ENCODE measurements at places on chromosomes 6 and 20.

- DNase-seq, result no peak
These were observed 85.3 kb upstream of the SIRPA start for GRCh38 chr20:1809611-1810510.

DNA sequence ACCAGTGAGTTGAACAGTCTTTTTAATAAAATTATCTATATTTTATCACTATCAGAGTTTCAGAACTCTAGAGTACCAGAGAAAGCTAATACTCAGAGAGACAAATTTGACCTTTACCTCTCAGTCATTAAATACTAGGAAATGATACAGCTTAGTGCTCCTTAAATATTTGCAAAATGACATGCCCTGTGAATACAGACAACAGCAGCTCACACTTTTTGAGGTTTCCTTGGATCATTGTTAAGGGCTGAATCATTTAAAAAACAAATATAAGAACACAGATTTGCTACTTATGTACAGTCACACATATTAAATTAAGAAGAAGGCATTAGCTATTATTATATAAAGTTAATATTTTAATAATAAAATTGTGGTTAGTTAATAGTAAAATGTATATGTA, 1158.7 kb upstream of the EYS start:
- no peak for DNase-seq

DNA sequence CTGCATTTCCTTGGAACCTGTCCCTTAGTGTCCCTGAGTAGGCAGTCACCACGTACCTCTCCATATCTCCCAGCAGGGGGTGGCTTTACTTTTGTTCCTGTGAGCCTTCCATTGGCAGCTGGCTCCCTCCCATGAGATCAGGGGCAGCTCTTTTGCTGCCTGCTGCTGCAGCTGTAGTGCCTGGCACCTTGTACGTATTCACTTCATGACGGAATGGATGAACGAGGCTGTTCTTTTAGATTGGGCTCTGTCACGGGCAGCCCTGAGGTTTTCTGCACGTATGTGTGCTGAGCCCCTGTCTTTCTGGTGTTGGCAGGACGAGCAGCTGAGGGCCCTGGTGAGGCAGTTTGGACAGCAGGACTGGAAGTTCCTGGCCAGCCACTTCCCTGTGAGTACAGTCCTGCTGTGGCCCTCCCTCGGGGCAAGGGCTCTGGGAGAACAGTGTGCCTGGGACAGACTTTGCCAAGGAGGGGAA, 14.6 kb downstream of the MYBL2 start:
- peak; percentile 80 for DNase-seq

- no peak for DNase-seq
These were observed 48.4 kb downstream of the USP49 start for GRCh38 chr6:41846666-41847237.

DNA sequence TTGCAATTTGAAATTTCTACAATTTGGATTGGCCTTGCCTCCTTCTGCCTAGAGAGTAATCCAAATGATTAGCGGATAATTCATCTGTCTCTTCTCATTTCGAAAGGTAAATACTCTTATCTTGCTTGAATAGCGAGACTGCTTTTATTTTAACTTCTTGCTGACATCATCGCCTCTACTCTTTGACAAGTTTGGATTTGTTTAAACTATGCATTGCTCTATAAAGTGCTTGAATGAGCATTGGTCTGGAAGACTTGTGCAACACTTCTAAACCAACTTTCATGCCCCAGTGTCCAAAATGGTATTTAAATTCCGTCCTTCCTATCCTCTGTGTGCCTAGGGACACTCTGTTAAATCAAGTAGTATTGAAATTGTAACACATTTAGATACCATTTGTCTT, 384.1 kb upstream of the SLC35B3 start:
- DNase-seq, result no peak

GRCh38 chr20:13220194-13220903, 725 bp upstream of the ISM1 start:
- no peak for DNase-seq

- DNase-seq, result no peak
These were observed 91.4 kb downstream of the PLCB4 start for GRCh38 chr20:9160331-9160730.

- no peak for DNase-seq
These were observed 1.4 kb downstream of the B3GALT4 start for GRCh38 chr6:33278392-33278741.

GRCh38 chr6:34772940-34773339, 15.6 kb downstream of the SNRPC start:
- DNase-seq, result no peak

GRCh38 chr6:36724514-36725390, 27.1 kb downstream of the RAB44 start:
- no peak for DNase-seq

GRCh38 chr6:166616261-166617238, 10.5 kb downstream of the RPS6KA2 start:
- no peak for DNase-seq

DNA sequence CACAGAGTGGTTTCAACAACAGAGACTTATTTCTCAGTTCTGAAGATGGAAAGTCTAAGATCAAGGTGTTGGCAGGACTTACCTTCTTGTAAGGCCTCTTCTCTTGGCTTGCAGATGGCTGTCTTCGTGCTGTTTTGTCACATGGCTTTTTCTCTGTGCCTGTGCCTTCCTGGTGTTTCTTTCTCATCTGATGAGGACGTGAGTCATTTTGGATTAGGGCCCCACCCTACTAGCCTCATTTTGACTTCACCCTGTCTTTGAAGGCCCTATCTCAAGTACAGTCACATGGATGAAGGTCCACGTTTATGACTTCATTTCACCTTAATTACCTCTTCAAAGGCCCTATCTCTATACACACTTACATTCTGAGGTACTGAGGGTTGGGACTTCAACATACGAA, 41.4 kb upstream of the LAMA2 start:
- DNase-seq, result no peak

DNA sequence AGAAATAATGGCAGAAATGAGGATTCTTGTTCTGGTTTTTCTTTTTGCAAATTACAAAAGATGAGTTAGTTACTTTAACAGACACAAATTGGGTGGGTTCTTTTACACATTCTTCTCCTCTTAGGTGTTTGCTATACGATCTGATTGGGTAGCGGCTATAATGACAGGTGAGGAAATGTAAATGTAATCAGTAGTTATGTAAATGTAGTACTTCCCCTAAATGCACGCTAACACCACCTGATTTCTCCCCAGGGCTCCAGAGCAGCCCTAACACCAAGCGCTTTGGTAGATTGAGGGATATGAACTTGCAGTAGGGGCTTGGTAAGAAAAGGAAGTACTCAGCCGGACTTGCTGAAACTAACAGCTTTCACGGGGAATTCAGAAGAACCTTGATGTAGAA, 499.4 kb upstream of the NOX3 start:
- no peak for DNase-seq

DNA sequence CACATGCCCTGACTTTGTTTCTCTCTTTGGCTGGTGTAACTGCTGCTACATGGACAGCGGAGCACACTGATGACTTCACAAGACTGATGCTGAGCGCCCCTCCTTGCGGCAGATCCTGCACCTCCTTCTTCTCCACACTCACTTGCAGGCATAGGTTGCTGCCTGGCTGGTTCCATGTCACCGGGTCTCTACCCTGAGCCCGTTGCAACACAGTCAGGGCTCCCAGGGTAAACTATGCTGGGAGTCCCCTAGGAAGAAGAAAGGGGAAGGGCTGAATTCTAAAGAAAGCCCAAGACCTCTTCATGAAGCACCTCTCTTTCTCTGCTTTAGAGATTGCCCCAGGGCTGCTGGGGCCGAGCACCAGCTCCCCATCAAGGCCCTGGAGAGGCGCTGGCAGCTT, 83.3 kb upstream of the DUSP22 start:
- DNase-seq, result no peak
